ENCODE measurements at places on chromosomes 12 and 14.

DNA sequence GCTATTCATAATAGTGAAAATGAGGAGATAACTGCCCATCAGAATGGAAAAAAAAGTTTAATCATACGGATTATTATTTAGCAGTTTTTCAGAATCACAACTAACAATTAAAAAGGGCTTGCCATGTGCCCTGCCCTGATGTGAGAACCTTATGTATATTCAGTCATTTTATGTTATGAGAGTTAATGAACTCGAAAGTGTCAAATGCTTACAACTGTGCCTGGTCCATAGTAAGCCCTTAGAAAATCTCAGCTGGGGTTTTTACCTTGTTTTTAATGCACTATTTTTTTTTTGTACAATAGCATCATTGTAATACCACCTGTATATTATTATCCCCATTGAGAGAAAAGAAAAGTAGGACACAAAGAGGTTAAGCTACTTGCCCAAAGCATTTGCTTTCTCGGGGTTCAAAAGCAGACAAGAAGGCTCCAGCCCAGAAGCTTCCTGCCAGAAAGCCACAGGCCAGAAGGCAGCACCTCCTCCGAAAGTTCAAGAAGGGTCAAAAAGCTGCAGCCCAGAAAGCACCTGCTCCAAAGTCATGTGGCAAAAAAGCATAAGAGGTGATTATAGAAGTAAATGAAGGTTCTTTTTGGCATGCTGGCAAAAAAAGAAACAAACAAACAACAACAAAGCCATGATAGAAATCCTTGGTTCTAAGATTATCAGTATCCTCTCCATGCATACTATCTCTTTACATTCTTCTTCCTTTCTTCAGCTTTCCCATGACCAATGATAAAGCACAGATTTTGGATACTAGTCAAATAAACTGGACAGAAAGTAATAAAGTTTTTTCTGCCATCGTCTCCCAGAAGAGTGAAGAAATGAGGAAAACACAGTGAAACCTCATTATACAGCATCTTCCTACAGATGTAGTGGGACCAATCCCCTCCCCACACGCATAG is 59.1 kb upstream of the NAP1L1 start:
- DNase-seq = no peak

DNA sequence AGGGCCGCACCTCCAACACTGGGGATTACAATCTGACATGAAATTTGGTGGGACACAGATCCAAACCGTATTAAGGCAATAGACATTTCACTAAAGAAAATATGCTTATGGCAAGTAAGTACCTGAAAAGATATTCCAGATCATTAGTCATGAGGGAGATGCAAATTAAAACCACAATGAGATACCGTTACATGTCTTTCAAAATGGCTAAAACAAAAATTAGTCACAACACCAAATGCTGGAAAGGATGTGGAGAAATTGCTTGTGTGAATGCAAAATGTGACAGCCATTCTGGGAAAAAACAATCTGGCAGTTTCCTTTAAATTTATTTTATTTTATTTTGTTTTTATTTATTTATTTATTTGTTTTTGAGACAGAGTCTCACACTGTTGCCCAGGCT is 82.3 kb upstream of the PTGDR start:
- DNase-seq = no peak

DNA sequence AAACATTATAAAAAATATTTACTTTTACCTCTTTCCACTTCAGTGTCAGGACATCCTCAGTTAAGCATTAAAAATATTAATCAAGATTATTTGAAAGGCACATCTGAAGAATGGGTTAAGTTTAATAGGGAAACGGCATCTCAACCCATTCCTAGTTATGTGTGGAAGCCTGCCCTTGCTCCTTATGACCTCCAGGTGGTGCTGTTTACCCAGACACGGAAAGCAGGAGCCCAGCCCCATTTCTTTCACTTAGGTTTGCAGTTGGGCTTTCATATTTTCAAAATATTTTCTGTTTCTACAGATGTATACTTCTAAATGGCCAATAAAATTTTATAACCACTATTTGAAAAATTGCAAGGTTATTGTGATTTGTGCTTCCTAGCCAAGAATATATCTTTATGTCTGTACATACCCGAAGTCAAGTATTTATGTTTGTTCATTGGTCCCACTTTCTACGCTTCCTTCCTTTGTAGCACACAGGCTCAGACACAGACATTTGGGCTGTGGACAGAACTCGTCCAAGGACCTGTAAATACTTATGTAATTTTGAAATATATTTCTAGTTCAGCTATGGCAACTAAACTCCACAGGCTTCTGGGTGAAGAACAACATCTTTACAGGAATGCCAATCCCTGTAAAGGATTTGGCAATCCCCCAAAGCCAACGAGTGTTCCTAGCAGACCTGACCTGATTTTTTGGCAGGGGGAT is 247.1 kb downstream of the AKAP6 start:
- DNase-seq = no peak

GRCh38 chr14:71588028-71588427 is 344.2 kb upstream of the RGS6 start:
- no peak for DNase-seq

GRCh38 chr12:28811457-28811856 is 337.6 kb upstream of the FAR2 start:
- DNase-seq = no peak

DNA sequence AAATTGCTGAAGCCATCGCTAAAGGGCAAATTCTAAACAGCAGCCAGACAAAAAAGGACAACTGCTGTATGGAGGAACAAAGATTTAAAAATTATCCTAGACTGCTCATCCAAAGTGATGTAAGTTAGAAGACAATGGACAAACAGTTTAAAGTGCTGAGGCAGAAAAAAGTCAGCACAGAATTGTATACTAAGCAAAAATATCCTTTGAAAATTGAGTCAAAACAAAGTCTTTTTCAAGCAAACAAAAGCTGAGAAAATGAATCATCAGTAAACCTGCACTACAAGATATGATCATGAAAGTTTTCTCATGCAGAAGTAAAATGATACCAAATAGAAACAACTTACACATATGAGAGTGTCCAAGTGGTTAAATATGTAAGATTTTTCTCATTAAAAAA is 43.6 kb downstream of the EML5 start:
- no peak for DNase-seq

GRCh38 chr12:59742841-59743240 is 147.0 kb downstream of the SLC16A7 start:
- DNase-seq = no peak

GRCh38 chr14:95480109-95480886 is 36.2 kb downstream of the SYNE3 start:
- DNase-seq = no peak
